ENCODE measurements at places on chromosomes 7 and 10.

DNA sequence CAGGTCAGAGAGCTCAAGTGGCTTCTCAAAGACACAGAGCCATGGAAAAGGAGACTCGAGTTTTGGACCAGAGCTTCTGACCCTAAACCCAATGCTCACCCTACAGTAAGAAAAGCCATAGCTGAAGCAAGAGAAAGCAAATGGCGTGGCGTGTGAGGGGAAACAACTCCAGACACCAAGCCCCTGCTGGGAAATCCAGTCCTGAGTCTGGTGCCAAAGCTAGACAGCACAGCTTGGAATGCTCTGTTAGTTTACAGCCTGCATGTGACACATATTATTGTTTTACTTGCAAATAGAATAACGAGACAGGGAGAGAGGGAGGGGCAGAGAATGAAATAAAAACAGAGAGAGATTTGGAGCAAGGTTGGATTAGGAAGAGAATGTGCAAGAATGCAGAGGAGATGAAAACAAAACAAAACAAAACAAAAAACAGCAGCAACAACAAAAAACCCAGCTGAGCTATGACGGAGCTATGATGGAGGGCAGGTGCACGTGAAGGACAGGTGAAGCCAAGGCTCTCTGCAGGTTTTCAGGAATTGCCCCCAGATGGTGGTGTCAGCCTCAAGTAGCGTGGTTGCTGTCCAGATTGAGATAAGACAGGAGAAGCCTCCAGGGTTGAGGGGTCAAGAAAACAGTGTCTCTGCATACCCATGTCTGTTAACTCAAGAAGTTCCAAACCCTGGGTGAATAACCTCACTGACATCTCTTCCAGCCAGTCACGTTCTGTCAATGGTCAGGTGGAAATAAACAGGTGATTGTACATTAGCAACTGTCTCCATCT, 69.7 kb upstream of the LRRC18 start:
- DNase-seq, result no peak

DNA sequence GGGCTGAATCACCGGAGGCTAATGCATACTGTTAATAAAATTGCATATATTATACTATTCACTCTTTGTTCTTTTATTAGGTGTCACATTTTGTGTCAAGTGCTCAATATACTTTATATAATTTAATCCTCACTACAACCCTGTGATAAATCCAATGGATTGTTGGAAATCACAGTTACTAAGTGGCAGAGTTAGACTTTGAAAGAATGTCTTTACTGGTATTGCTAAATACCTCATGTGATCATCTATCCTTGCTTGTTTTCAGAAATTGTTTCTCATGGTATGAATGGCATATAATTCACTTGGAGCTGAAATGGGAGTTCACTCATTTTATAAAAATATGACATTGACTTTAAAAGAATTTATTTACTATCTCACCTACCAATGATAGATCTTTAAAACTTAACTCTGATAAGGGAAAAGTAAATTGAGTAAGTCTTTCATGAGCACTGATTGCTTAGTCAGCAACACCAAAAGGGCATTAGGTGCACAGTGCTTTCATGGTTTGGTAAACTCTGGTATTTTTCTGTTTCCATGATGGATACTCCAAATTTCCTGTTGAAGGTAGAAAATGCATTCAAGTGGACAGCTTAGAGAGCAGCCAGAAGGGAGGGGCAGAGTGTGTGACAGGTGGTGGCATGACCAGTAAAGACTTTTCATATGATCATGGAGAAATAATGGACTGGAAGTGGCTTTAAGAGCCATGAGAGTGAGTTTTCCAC, 22.6 kb downstream of the ENKUR start:
- DNase-seq, result no peak

- no peak for DNase-seq
These were observed 45.6 kb upstream of the DLG5 start for GRCh38 chr10:77972148-77972547.

DNA sequence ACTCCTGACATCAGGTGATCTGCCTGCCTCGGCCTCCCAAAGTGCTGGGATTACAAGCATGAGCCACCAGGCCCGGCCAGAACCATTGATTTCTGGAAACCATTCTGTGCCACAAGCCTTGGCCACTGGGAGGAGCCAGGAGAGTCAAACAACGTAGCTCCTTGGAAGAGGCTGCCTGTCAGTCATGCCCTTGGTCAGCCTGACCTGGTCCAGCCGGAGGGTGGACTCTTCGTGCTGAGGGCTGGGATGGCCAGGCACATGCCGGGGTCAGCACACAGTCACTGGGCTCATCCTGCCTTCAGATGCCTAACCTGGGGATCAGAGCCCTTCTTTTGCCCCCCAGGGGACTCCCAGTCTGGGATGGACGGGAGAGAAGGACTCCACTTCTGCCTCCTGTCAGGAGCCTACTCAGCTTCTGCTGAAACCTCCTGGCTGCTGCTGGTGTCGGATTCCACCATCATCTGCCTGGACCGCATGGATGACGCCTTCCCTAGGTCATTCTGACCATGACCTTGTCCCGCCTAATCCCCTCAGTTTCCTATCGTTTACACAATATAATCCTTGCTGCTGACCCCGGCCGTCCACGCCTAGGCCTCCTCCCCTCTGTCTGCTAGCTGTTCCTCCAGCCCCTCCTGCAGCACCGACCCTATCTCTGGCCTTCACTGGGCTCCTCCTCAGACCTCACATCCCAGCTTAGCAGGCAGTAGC, 30.4 kb downstream of the TMEM270 start:
- DNase-seq, result no peak

DNA sequence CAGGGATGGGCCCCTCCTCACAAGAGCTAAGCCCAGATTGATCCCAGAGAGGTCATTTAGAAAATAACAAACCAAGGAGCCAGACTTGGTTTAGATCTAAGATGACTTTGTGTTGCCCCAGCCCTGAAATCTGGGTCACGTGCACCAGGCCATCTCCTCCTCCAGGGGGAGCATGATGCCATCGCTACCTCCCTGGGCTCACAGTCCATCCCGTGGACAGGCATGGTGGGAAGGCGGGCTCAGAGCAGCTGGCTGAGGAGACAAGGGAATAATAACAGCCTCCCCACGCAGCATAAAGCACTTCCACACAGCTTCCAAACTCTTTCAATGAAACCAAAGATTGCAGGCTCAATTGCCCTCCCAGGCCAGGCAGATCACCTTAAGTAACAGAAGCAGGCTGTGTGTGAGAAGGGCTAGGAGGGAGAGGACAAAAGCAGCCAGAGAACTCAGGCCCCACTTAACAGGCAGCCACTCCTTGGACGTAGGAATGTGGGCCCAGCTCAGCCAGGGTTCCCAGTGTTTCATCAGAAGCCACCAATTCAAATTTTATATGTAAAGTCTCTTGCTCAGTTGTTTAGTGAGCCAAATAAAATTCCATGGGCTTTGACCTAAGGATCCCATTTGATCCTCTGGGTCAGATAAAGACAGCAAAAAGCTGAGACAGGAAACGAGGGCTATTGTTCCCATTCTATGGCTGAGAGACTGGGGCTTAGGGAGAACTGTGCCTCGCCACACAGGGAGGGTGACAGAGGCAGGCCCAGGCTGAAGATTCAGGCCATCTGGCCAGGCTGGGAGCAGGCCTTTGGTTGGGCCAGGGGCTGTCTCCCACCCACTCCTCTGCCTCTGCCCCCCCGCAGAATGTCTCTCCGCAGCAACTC, 100.2 kb downstream of the COL13A1 start:
- DNase-seq, result no peak

GRCh38 chr7:106871793-106872571, 6.9 kb downstream of the PIK3CG start:
- DNase-seq, result no peak

DNA sequence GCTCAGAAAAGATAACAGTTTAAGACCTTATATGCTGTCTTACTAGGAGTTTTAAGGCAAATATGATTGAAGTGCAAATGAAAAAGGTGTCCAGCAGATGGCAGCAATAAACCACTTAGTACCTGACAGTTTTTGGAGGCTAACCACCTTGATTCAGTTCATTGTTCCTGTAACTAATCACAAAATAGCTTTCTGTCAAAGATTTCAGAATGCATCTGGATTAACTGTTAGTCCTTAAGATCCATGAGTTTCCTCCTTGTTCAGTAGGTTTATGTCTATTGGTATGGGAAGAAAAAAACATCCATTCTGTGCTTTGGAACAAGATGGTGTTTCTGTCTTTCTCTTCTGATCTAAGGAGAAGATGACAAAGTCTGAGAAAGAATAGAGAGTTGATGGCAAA, 46.6 kb downstream of the CCSER2 start:
- peak; percentile 6 for DNase-seq

DNA sequence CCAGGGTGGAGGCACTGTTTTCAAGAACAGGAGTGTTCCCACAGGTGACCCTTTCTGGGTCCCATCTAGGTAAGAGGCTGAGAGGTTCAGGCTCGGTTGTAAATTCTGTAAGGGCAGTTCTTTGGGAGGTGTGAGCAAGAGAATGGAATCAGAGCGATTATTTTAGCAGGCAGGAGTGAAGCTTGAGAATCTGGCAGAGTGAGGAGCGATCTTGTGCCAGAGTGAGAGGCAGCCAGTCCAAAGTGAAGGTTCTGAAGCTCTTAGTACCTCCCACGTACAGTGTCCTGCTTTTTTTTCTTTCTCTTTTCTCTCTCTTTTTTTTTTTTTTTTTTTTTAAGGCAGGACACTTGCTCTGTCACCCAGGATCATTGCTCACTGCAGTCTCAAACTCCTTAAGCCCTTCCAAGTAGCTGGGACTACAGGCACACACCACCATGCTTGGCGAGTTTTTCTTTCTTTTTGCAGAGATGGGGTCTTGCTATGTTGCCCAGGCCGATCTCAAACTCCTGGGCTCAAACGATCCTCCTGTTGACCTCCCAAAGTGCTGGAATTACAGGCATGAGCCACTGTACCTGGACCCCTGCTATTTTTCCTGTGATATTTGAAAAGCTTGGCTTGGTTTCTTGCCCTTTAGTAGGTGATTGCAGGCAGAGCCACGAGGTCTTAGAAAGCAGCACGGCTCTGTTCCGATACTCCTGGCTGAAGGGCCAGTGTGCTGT, 10.9 kb downstream of the POR start:
- DNase-seq, result no peak

- DNase-seq, result no peak
These were observed 166.3 kb upstream of the ADCY1 start for GRCh38 chr7:45407730-45408408.

DNA sequence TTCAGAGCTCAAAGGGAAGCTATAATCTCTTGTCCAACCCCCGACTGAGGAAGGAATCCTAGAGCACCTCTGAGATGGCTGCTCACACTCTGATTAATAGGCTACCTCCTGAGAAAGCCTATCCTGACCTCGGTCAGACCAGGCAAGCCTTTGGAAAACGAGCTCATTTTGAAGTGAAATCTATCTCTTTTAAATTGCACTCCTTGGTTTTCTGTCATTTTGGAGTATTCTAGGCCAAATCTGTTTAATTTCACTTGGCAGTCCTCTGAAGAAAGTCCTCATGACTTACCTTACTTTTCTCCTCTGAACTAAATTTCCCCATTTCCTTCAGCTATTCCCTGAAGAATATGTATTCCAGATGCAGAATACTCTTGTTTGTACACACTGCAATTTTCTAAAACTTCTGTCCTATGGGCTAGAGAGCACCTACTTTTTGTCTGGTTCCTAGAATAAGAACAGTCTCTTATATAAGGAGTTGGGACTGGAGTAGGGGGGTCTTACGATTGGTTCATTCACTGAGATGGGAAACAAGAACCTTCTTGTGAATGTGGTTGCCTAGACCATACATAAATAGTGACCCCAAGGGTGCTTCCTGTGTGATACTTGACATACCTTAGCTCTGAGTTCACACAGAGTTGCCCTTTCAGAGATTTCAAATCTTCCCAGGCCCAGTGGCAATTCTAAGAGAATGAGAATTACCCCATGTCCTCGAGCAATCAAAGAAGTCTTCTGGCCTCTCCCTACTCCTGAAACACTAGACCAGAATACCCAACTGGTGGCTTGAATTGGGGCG, 31.9 kb upstream of the HPS1 start:
- DNase-seq, result no peak

- DNase-seq, result no peak
These were observed 19.2 kb downstream of the TNRC18 start for GRCh38 chr7:5404421-5404826.

DNA sequence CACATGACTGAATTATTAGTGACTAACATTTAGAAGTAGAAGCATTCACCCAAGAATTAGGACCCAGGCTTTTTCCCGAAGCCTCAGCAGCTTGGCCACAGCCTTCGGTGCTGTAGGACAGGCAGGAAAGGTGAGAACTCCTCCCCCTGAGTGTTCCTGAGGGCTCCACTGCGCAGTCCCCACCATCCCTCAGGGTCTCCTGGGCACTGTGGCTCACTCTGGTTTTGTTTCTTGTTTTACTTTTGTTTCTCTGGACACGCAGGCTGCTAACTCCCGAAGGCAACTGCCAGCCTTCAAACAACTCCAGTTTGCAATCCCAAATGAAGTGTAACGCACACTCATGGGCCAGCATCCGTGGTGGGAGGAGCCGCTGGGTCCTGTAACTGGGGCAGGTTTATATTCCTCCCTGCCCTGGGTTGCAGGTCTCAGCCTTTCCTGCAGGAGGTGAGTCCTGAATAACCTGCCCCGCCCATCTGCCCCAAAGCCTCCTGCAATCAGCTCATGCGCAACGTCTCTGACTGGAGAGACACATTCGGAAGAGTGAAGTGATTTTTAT, 492.9 kb downstream of the PTPRN2 start:
- DNase-seq, result no peak

GRCh38 chr10:51530541-51530940, 168.9 kb downstream of the CSTF2T start:
- DNase-seq, result no peak

DNA sequence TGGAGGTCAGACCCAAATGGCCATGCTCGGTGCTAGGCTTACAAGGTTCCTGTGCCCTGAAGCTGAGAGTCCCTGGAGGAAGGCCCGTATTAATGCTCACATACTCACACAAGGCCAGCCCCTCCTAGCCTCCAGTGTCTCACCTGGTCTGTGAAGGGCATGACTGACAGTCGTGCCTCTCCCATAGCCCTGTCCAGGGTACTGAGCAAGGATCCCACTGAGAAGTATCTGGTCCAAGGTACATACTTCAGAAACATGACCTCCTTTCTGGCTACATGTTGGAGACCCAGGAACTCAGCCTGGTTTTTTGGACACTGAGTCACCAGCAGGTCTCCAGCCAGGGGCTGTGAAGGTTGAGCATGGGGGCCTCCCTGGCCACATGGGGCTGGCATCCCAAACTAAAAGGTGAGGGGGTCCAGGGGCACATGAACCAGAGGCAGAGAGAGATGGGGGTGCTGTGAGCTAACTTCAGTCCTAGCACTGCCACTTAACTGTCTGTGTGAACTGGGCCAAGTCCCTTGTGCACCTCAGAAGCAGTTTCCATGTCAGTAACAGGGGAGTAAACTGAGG, 17.6 kb upstream of the RASGEF1A start:
- DNase-seq, result no peak

DNA sequence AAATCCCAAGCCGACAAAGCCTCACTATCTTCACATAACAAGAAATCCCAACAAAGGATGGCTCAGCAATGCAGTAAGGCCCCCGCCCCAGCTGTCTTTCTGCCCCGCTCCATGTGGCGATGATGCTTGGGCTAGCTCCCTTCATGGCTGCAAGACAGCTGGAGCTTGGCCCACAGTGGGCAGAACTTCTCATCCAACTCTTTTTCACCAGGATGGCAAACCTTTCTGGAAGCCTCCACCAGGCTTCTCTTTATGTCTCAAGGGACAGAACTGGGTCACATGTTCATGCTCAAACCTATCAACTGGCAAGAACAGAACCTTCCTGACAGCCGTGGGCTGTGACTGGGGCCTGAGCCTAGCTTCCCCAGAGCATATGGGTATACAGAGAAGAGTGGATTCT, 260.5 kb upstream of the MKLN1 start:
- no peak for DNase-seq

GRCh38 chr10:18312374-18313139, 172.3 kb downstream of the CACNB2 start:
- no peak for DNase-seq

GRCh38 chr7:147012666-147013065, 896.1 kb downstream of the CNTNAP2 start:
- no peak for DNase-seq

Data from stimulated activated CD4-positive, alpha-beta T cell treated with anti-CD3 and anti-CD28 coated beads, TNF-alpha, amount 100 ng/mL, for 24 hours (primary cell).